Activated effector memory CD4-positive, alpha-beta T cell treated with Interleukin-2 at 50 U/mL for 16 hours (primary cell): ENCODE measurements at places on chromosomes 5 and 9.

GRCh38 chr9:114364134-114365041, 23.4 kb downstream of the AKNA start:
- DNase-seq = no peak

DNA sequence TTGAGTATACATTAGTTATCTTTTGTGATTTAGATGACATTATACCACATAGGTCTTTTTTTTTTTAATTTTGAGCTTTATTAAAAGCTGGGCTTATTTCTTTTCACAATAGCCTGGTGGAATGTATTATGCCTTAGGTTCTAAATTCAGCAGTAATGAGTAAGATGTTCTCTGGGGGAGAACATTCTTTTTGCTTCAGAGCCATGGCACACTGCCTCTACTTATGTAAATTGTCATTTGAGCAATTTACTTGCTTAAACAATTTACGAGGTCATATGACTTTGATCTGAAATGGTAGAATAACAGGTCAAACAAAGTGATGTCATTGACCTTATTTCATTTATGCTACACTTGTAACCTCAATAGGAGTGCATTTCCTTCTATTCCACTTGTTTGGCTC, 154.2 kb downstream of the FOCAD start:
- no peak for DNase-seq

DNA sequence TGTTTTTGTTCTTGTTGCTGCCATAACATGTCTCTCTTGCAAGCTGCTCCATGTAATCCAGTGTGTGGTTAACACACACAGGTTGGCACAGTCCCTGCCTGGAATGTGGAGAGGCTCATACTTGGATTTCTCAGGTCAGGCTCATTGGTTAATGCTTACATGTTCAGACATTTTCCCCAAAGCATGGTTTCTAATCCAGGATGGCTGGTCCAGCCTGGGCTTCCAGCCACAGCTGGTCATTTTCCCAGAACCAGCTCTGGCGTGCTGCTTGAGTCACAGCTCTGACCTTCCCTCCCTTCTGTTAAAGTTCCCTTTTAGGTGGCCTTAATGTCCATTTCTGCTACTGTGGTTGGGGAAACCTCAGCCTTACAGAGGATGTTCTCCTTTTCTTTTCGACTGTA, 294.3 kb downstream of the TAF11L14 start:
- no peak for DNase-seq

DNA sequence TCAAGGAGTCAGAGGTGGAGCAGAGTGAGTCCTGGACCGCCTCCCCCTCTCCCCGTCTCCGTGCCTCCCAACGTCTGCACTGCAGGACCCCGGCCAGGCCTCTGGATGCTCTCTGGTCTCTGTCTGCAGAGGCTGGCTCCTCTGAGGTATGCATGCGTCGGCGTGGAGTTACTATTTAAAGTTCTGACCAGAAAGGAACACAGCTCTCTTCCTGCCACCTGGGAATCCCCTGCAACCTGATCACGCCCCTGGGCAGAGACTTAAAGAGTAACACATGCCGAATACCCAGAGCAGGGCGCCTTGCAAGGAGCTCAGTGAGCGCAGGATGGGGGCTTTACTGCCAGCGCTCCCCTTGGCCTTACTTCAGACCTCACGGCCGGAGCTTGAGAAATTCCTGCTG, 16.0 kb downstream of the ANXA6 start:
- DNase-seq = peak; percentile 39

GRCh38 chr5:1294206-1294834, 548 bp downstream of the TERT start:
- no peak for DNase-seq

GRCh38 chr9:136059321-136059791, 35.7 kb downstream of the NACC2 start:
- no peak for DNase-seq

GRCh38 chr9:37566716-37567115, 9.5 kb downstream of the FBXO10 start:
- DNase-seq = no peak

GRCh38 chr5:14497311-14497710, 84.3 kb upstream of the OTULINL start:
- DNase-seq = no peak

DNA sequence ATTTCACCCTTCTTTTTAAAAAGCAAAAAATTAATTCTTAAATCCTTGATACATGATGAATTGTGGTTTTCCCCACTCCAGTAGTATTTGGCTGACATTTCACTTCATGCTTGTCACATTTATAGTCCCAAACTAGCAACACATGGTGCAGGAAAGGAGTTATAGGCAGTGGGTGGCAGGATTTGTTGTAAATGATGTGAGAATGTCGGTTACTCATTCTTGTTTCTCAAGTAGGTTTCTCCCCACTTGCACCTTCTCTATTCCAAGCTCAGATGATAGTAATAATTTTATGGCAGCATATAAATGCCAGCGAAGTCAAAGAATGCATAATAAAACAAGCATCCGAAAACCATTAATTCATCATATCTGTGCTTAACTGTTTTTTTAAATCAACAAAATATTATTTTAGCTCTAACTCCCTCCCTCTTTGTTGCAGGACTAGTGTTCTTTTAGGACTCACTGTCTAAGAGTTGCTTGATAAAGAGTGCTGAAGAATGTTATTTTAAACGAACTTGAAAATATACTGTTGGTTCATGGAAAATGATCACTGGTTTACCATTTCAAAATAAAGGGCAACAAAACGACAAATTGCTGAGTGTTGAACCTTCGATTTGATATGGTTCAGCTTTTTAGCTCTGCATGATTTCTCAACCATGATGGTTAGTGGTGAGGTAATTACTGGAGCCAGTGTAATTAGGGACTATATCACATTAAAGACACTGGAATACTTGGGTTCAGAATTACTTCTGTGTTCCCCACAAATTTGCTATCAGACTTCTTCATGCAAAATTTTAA, 88.1 kb upstream of the ADAMTSL1 start:
- DNase-seq = no peak

DNA sequence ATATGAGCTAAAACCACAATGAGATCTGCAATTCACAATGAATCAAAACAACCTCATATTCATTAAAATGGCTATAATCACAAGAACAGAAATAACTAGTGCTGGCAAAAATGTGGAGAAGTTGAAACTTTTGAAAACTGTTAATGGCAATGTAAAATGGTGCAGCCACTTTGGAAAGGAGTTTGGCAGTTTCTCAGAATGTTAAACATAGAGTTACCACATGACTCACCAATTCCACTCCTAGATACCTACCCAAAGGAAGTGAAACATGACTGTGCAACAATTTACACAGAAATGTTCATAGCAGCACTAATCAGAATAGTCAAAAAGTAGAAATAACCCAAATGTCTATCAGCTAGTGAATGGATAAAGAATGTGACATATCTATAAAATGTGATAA, 862.2 kb downstream of the DTWD2 start:
- no peak for DNase-seq

DNA sequence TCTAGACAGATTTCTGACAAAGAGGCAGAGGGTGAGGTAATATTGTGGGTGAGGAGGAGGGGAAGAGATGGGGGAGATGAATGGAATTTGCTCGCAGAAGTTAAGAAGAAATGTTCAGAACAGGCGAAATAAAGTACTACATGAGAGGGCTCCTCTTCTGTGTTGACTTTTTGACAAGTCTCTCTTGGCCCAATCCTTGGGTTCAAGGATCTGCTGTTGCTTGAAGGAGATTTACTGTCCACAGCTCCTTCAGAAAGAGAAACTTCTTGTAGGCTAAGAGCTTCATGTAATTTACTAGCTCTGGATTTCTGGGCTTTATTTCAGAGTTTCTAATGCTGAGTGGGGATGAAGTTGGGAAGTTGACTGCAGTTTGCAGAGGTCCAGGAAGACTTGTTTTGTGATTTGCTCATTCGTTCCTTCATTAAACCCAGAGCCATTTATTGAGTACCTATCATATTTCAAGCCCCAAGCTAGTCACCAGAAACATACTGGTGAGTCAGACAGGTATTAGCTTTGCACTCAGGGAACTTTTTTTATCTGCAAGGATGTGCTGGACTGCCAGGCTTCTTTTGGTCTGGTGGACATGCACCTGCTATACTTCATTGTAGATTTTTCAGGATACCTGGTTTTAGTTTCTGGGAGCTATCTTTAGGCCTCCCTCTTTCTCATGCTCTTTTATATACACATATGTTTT, 402.9 kb upstream of the CLINT1 start:
- DNase-seq = no peak
